ENCODE measurements at places on chromosomes 16 and 17.

DNA sequence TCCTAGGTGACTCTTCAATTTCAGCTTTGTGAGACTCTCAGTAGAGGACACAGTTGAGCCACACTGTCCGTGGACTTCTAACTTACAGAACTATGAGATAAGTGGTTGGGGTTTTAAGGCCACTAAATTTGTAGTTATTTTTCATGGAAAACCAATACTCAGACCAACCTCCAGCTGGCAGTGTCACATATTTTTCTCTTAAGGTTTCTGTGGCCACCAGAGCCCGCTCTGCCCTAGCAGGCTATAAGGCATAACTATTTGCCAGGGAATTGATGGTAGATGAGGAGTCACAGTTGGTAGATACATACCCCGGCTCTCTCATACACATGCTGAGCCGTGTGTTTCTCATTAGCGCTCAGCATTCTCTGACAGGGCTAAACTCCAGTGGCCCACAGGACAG is 336.8 kb upstream of the MON1B start:
- DNase-seq = no peak

DNA sequence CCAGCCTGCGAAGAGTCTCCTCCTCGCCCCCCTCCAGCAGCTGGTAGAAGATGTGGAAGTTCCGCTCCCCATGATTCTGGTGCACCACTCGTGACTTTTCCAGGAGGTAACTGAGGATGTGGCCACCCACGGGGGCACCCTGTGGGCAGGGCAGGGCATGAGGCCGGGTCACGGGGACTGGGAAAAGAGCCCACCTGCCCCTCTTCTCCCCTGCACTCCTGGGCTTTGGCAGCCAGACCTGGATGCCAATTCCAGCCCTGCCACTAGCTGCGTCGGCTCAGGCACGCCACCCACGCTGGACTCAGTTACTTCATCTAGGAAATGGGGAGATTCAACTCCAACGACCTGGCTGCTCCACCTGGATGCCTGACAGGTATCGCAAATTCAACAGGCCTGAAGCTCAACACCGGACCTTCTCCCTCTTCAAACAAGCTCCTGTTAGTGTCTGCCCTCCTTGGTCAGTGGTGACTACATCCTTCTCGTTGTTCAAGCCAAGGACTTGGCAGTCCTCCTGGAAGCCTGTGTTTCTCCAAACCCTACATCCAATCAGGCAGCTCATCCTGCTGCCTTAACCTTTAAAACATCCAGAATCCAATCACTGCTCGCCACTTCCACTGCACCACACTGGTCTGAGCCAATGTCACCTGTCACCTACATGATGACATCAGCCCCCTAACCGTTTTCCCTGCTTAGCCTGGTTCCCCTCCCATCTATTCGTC is 11.6 kb downstream of the MYO1C start:
- DNase-seq = no peak

GRCh38 chr17:8150194-8151119 is 1.7 kb downstream of the PER1 start:
- DNase-seq = no peak

DNA sequence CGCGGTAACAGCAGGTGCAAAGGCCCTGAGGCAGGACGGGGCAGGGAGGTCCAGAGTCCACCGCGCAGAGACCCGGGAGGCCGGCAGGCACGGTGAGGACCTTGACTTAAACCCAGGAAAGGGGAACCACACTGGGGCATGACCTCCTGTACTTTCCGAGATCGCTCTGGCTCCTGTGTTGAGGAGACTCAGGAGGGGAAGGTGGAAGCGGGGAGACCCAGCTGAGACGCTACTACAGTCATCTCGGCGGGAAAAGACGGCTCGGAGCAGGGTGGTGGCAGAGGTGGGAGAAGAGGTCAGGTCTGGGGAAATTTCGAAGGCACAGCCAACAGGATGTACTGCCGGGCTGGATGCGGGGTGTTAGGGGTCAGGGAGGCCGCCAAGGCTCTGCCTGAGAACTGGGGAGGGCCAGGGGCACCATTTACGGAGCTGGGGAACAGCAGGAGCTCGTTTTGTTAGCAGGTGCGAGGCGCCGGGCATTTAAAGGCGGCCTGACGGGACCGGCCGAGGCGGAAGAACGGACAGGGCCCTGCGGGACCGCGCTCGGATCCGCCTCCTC is 22.3 kb downstream of the NPTX1 start:
- DNase-seq = no peak

DNA sequence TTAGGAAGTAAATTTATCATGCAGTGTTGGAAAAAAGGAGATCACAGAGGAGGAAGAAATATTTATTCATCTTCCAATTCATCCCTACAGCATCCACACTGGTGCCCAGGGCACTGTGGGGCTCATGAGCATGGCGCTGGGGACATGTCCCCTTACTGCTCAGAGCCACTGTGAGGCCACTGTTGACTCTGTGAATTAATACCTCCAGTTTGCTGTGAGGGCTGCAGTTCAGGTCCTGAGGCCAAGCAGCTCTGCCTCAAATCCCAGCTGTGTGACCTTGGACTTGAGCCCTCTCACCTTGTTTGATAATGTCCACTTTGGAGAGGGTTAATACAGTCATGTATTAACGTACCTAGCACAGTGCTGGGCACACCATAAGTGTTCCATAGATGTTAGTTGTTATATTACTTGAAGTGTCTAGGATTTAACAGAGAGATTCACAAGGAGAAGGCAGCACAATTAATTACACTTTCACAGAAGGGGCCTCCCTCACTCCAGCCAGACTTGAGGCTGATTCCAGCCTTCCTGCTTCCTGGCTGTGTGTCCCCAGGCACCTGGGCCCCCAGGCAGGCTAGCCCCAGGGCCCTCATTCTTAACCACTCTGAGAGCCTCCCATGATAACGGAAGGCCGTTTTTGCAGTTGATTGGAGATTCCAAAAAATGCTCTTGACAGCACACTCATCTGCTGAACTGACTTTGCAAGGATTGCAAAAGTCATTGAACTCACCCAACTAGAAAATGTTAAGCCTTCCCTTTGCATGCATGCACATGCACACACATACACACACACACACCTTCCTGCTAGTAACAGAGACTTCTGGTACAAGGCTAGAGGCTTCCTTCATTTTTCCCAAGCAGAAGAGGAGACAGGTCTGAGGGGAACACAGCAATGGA is 29.4 kb downstream of the KATNIP start:
- no peak for DNase-seq

DNA sequence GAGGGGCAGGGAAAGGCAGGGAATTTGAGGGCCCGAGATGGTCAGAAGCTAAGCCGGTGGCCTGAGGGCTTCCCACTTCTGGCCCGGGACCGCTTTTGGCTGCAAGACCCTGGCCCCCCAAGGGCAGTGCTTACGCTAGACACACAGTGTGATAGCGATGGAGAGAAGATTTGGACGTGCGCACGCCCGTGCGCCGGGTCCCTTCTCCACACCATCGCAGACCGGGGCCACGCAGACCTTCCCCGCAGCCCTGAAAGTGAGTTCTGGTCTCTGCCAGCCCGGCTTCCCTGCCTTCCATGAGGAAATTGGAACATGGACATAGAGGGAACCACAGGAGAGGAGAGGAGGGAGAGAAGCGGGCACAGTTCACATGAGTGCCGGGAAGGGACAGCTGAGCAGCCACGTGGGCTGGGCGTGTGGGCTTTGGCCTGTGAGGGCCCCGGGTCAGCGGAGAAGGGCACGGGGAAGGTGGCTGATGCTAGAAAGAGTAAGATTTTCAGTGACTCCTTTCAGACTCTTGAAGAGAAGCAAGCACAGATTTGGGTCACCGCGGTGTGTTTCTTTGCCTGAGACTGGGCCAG is 23.8 kb downstream of the ZFPM1 start:
- DNase-seq = no peak
